ENCODE measurements at places on chromosomes 13 and 19. TPM values are rescaled to one million over a fixed set of nuclear protein-coding genes. Genes with fewer than 3 reads are reported as not detected.

GRCh38 chr19:10767726-10768125 lies 49.8 kb downstream of the DNM2 start:
- DNase-seq: no peak

- no peak for DNase-seq
Measured at GRCh38 chr19:30596813-30597399, 224.7 kb downstream of the ZNF536 start.

GRCh38 chr13:50891206-50891605 lies 18.4 kb upstream of the RNASEH2B start:
- no peak for DNase-seq

Gene ELSPBP1
- total RNA-seq: not detected

- DNase-seq: peak; percentile 60
Measured at GRCh38 chr13:32986552-32986951, 29.7 kb upstream of the KL start.

DNA sequence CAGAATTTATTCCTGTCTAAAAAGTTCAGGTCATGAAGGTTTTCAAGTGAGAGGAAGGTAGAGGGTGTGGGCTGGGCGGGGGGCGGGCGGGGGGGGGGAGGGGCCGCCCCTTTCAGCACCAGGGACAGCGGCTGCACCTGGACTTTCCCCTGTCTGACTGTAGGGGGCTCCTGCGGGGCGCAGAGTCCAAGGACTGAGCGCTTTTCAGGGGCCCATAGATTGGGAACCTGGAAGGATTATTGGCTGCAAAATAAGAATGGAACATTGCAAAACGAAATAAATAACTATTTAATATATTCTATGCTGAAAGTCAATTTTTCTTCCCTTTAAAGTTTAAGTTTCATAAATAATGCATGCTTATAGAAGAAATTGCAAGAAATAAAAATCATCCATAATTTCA lies 8.9 kb upstream of the CYP4F3 start:
- no peak for DNase-seq

Gene LYPD3
- 447 TPM for total RNA-seq

Gene DNAJB1
- total RNA-seq: 96.2 TPM

GRCh38 chr13:71149046-71149445 lies 718.0 kb downstream of the DACH1 start:
- no peak for DNase-seq

GRCh38 chr13:66076417-66076816 lies 1153.7 kb downstream of the PCDH9 start:
- no peak for DNase-seq

DNA sequence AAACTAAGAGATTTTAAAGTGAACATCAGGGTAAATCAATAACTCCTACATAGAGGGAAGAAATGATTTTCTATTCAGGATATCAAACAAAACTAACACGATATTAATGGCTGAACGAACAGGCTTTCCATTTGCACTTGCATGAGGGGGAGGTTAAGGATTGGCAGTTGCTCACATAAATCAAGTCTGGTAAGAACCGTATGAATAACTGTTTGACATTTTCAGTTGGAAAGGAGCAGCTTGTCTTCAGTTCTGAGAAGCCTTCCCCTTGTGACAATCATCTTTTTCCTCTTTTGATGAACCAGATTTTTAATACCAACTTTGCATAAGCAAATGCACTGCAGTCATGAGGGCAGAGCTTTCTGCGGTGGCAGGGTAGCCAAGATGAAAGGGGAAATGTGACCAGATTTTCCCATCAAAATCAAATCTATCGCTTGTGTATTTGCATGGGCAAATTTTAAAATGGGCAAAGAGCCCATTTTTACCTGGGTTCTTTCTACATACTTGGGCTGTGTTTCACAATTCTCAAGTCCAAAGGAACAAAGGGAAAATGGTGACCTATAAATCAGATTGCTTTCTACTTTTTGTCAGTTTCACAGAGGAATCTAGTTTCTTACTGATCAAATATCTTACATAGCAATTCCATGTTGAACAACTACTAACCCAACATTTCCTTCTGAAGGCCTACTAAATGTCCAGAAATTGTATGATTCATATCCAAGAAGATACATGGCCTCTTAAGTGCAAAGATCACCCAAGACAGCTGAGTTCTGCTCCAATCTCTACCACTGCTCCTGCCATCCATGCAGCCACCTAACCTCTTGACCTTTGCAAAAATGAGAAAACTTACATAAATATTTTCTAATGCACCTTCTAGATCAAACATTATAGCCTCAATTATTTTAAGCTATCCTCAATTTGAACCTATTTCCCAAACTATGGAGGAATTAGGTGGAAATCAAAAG lies 249.6 kb downstream of the OXGR1 start:
- no peak for DNase-seq

GRCh38 chr19:52943884-52944643 lies 18.6 kb downstream of the ZNF816 start:
- peak; percentile 61 for DNase-seq

Gene TTYH1
- 12.0 TPM for total RNA-seq

Gene RXFP2
- 0.44 TPM for total RNA-seq

Gene CNN2
- 86.5 TPM for total RNA-seq

GRCh38 chr13:27933118-27933517 lies 13.3 kb downstream of the PDX1 start:
- DNase-seq: no peak

Gene RB1
- 16.4 TPM for total RNA-seq

Gene MRI1
- total RNA-seq: 103 TPM

Gene FBXO27
- total RNA-seq: 29.2 TPM

GRCh38 chr13:102757006-102757405 lies 16.6 kb downstream of the TEX30 start:
- no peak for DNase-seq
